Left kidney (tissue), 8 donors: ENCODE measurements at places on chromosomes 3 and 15. TPM values are rescaled to one million over a fixed set of nuclear protein-coding genes. Genes with fewer than 3 reads are reported as not detected.

DNA sequence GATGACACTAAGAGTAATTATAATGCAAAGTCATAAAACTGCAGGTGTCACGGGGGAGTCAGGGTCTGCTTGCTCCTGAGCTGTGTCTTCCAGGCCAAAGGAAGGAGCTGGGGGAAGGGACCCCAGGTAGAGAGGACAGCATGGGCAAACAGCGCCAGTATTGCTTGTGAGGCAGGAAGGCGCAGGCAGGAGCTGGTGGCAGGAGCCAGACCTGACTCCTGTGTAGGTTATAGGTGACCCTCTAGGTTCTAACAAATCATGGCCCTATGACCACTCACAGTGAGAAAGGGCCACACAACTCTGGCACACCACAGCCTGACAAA is 1.9 kb downstream of the CISH start:
- no peak for DNase-seq

DNA sequence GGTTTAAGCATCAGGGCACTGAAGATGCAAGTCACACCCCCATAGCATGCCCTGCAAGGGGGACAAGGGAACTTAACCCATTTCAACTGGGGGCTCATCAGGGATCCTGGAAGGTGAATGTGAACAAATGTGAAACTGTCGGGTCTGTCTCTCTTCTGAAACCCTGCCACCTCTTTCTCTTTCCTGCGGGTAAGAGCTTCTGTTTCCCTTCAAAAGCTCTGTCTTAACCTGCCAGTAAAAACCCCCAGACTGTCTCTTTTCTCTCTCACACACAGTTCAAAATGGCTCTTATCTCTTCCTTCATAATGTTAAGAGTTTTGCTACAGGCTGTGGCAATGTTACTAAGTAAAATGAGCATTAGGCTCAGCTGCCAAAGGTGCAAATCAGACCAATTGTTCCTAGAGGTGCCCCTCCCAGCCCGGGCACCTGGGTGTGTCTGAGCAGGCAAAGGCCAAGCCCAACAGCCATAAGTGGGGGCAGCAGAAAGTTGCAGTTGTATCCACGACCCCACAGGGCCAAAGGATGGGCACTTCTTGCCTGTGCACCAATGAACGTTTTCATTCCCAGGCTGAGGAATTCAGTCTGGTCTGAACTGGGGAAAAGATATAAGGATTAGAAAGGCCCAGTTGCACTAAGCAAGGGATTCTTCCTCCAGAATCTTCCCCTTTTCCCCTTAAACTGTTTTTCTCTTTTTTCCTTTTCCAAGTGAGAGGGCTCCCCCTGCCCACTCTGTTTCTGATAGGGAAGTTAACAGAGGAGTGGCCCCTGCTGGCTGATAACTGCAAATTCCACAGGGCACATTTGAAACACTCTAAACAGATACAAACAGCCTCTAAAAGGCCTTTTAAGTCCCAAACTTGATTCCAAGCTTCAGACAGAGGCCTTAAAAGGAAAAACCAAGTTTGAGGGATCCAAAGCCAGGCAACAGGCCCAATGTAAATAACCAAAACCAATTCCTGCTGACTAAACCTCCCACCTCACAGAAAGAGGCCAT is 113.8 kb upstream of the EPHA6 start:
- DNase-seq: no peak

DNA sequence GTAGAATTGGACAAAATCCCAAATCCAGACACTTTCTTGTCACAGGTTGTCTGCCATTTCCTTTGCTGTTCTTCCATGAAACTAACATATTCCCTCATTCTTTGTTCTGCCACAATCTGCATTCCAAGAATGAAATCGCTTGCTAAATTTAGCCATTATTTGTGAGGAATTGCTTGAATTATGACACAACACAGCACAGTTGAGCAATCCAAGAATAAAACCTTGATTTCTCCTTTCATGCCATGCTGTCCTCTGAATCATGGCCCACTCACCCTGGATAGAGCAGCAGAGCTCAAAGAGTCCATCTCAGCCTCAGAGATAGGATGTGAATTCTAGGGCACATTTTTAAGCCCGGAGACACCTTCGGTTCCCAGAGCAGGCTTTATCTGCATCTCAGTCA is 35.2 kb upstream of the GREM1 start:
- DNase-seq: no peak

GRCh38 chr15:80608688-80609087 is 86.4 kb upstream of the ABHD17C start:
- DNase-seq: no peak

SEC22A gene
- polyA plus RNA-seq: 27.8 TPM

DNA sequence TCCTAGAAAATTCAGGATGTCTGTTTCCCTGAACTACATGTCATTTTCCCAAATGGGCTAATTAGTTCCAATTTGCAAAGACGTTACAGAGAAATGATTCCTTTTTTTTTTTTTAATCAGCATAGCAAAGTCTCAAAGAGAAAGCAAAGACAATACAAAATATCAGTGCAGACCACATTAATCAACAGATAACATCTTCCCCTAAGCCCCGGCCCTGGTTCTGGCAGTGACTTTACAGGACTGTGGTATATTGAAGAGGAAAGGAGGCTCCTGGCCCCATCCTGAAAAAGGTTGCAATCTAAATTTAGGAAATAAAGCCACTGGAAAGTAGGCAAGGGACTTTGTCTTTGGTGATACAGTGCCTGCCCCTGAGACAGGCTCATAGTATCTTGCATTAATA is 836.5 kb downstream of the NTRK3 start:
- no peak for DNase-seq

- DNase-seq: no peak
Observed at GRCh38 chr15:94312946-94313345, 81.6 kb downstream of the MCTP2 start.

SMAD6 gene
- polyA plus RNA-seq: 25.4 TPM

DNA sequence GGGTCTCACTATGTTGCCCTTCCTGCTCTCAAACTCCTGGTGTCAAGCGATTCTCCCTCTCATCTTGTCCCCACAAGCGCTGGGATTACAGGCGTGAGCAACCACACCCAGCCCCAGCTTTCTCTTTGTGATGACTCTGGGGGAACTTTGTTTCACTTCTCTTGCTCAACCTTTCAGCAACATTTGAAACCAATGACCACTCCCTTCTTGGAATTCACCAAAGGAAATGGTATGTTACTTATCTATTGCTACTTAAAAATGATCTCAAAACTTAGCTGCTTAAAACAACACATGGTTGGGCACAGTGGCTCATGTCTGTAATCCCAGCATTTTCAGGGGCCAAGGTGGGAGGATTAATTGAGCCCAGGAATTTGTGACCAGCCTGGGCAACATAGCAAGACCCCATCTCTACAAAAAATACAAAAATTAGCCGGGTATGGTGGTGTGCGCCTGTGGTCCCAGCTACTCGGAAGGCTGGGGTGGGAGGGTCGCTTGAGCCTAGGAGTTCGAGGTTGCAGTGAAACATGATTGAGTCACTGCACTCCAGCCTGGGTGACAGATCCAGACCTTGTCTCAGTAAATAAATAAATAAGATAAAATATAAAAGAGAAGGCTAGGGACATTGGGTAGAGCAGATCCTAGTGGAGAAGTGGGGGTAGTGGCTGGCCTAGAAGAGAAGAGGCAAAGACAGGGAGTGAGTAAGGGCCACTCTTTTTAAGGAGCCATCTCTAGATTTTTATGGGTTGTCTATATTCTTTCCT is 10.3 kb upstream of the COPG1 start:
- no peak for DNase-seq

DNA sequence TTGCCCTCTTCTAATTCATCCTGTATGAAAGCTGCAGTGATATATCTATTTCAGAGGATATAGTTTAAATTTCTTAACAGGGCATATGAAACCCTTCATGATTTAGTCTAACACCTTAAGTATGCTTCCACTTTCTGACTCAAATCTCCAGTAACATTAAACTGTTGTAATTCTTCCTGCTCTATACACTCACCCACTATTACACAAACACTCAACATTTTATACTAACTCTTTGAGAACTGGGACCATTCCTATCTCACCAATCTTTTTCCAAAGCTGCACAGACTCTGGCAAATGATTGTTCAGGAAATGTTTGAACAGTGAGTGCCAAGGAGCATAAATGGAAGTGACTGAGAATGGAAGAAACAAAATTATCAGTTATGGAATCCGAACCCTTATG is 560.4 kb upstream of the DPPA4 start:
- DNase-seq: no peak

DCP1A gene
- polyA plus RNA-seq: 34.7 TPM

POLQ gene
- 9.7 TPM for polyA plus RNA-seq

DNA sequence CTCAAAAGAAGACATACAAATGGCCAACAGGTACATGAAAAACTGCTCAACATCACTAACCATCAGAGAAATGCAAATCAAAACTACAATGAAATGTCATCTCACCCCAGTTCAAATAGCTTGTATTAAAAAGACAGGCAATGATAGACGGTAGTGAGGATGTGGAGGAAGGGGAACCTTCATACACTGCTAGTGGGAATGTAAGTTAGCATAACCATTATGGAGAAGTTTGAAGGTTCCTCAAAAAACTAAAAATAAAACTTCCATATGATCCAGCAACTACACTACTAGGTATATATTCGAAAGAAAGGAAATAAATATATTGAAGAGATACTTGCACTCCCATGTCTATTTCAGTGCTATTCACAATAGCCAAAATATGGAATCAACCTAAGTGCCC is 62.8 kb upstream of the PPARG start:
- DNase-seq: no peak

ATOSA gene
- 65.7 TPM for polyA plus RNA-seq

GRCh38 chr15:90412356-90413194 is 24.5 kb downstream of the IQGAP1 start:
- DNase-seq: peak; percentile 57

DNA sequence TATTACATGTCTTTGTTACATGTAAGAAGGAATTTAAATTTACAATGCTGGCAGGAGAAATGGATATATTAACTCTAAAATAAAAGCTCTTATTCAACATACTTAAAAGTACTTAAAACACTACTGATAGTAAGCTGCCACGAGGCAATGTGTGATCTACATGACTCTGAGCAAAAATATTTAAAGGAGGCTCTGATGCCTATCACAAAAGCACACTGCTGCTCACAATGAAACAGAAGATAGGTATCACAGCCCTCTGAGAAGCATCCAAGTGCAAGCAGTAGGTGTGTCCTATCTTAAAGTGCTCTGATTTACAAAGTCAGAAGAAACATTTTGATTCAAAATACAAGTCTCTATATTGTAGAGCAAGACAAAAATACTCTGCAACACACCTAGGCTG is 371.2 kb upstream of the WNT5A start:
- DNase-seq: no peak

GRCh38 chr3:87468938-87469337 is 192.6 kb upstream of the POU1F1 start:
- no peak for DNase-seq

NOX5 gene
- polyA plus RNA-seq: 1.5 TPM

MEGF11 gene
- 3.9 TPM for polyA plus RNA-seq

DNA sequence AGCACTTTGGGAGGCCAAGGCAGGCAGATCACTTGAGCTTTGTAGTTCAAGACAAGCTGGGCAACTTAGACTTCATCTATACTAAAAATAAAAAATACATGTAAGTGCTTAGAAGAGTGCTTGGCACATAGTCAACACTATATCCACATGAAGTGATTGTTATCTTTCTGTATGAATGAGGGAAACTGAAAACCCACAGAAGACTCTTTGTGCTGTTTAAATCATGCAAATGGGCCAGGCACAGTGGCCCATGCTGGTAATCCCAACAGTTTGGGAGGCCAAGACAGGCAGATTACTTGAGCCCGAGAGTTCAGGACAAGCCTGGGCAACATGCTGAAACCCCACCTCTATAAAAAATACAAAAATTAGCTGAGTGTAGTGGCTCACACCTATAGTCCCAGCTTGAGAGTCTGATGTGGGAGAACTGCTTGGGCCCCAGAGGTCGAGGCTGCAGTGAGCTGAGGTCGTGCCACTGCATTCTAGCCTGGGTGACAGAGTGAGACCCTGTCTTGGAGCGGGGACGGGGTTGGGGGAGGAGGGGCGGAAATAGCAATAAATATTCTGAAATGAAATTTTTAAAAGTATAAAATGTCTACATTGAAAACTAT is 129.7 kb downstream of the NR2E3 start:
- DNase-seq: no peak

- DNase-seq: no peak
Observed at GRCh38 chr15:41408234-41408641, 5.9 kb upstream of the NDUFAF1 start.

ANKUB1 gene
- polyA plus RNA-seq: 0.52 TPM

TRIM42 gene
- not detected for polyA plus RNA-seq

DNA sequence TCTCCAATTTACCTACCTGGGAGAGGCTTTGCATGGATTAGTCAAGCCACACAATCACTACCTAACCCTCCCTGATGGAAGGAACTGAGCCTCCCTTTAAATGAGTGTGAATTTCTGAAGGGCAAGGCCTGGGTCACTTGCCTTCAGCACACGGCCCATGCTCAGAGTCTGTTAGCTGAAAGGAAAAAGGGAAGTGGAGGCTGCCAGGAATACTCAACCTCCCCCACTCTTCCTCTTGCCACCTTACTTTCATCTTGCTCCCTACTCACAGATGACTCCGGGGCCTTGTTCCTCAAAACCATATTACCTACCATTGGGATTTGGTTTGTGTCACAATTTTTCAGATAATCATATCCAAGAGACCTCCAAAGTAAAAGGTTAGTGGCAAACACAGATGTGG is 220.0 kb downstream of the ABHD5 start:
- DNase-seq: no peak

SCN11A gene
- 1.8 TPM for polyA plus RNA-seq

DNA sequence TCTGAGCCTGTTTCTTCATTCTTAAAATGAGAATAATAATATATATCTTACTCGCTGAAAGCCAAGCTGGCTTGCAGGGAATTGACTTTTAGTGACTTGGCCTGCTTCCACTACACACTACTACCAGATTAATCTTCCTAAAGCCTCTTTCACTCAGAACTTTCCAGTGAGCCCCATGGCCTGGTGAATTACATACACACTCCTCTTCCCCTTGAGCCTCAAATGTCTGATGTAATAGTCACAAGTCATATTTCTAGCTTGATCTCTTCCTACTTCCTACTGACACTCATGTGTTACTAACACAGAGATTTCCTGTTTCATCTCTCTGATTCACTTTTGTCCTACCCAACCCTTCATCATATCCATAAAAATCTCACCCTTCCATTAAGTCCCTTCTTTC is 82.7 kb upstream of the SOX2 start:
- no peak for DNase-seq
